ENCODE measurements at places on chromosomes 11 and 22.

- peak; percentile 52 for DNase-seq
Measured at GRCh38 chr11:102560555-102561011, 30.0 kb upstream of the MMP7 start.

DNA sequence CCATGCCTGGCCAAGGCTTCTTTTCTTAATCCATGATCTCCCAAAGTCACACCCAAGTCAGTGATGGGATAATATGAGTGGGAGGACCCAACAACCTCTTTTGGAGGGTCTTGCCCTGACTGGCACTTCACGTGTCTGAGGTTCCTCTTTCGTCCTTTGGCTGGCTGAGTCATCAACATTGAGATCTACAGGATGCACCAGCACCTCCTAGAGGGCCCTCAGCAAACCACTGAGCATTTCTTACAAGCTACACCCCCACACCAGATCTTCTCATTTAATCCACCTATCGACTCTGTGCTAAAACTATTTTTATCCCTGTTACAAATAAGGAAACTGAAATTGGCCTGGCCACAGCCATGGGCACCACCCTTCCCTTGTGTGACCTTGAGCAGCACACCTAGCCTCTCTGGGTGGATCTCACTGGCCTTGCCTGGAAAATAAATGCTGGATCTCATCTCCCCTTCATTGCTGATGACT, 63.4 kb downstream of the FLI1 start:
- no peak for DNase-seq

GRCh38 chr22:36293606-36294292, 40.8 kb downstream of the APOL1 start:
- no peak for DNase-seq

- DNase-seq = no peak
Measured at GRCh38 chr22:20298110-20298802, 21.6 kb downstream of the DGCR6L start.

DNA sequence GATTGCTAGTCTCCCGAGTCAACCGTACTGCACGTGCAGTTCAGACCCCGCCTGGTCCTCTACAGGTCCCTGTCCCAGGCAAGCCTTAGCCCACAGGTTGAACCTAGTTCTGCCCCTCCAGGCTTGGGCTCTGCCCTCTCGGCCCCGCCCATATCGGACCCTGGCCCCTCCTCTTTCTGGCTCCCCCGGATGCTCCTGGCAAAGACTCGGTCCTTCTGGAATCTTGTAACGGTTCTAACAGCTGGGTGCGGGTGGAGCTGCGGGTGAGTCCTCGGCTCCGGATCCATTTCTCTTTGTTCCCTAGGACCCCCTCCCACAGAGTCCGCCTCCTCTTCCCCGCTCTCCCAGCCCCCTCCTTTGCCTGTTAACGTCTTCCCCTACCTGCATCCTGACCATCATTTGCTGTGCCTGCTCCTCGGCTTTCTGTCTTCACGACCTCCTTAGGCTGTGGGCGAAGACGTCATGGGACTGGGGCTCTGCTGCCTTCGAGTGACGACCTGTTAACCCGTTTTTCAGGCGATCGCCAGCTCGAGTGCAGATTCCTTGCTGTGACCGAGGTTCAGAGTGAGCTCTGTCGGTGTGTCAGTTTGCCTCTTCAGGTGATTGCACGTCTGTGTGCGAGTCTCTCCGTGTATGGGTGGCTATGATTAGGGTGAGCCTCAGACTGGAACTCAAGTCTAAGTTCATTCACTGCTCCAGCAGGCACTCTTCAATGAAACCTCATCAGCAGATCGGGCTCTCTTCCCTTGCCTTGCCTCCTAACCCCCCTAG, at the start of gene DNHD1:
Gene DNHD1 (plus strand): TSS at position 212 of the 771 bp plus-strand sequence. CDS start 936 bp downstream, outside the sequence.
- DNase-seq = no peak
